ENCODE measurements at places on chromosomes 3 and 15.

GRCh38 chr3:185279587-185280138 is 25.8 kb upstream of the EHHADH start:
- DNase-seq: no peak

GRCh38 chr3:17840126-17840525 is 97.7 kb upstream of the TBC1D5 start:
- DNase-seq: no peak

DNA sequence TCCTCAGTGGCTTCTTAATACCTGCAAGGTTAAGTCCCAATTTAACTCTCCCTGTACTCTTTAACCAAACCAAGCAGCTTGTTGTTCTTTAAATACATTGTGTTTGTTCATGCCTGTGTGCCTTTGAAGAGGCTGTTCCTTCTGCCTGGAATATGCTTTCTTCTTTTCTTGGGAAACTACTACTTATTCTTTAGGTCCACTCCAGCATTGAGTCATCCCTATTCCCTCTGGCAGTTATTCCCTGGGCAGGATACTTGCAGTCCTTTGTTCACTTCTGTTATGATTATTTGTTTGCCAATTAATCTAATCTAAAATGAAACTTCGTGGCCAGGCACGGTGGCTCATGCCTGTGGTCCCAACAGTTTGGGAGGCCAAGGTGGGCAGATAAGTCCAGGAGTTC is 139.3 kb downstream of the ZNF609 start:
- no peak for DNase-seq

DNA sequence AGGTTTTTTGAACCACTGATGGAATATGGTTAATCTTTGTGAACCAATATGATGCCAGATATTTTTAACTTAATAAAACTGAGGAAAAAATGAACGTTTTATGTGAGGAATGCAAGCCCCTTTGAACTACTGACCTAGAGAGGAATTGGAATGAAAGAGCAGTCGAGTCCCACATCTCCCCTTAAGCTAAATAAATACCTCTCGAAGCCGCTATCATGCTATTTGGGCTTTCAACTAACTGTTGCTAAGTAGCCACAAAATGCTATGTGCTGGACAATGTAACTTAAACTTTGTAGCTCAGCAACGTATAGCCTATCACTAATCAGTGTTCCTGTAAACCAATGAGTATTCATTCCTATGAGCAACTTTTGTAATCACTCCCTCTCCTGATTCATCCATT is 1037.2 kb downstream of the SQOR start:
- no peak for DNase-seq

DNA sequence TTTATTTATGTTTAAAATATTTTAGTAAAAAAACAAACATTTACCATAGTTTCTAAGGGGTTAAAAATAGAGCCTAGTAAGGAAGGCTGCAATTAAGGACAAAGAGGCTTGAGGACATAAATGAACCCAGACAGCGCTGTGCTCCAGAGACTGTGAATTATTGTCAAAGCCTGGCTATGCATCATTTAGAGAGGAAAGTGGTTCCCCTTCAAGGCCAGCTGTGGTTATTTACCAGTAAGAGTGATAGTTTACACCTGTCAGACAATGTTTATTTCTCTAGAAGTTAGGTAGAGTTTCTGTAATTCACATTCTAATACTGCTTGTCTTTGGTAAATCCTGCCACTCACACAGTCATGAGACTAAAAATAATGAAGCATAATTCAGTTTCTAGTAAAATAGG is 32.4 kb upstream of the PIK3R4 start:
- no peak for DNase-seq

DNA sequence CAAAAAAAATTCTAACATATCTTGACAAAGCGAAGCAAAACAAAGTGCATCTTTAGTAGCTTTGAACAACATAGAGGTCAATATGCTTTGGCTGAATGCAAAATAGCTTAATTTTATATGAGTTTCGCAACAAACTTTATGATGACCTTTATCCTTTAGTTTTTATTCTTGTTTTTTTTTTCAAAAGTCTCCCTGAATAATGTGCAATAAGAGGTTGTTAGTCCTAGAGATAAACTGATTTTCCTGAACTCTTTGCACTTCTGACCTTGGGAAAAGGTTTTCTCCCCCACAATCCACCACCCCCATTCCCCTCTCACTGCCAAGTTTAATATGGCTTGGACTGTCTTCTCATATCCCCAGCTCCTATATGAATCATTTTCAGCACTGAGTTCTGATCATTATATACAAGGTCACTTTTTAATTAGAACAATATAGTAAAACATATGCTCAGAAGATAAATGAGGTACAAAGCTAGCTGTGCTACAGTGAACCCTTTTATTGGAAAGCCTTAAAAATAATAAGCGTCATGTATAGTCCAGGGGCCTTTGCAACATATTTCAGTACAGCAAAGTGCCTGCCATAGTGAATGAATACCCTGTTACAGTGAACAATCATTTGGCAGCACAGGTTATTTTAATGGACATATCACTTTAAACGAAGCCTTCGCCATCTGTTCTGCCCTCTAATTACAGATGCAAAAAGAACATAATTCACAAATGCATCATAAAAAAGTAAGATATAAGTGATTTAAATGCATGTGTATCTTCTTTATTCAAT is 496.3 kb upstream of the NR2F2 start:
- DNase-seq: no peak

- no peak for DNase-seq
These were observed 165.8 kb downstream of the NUP210 start for GRCh38 chr3:13254028-13254951.

GRCh38 chr15:90840954-90841353 is 27.4 kb upstream of the FURIN start:
- no peak for DNase-seq

DNA sequence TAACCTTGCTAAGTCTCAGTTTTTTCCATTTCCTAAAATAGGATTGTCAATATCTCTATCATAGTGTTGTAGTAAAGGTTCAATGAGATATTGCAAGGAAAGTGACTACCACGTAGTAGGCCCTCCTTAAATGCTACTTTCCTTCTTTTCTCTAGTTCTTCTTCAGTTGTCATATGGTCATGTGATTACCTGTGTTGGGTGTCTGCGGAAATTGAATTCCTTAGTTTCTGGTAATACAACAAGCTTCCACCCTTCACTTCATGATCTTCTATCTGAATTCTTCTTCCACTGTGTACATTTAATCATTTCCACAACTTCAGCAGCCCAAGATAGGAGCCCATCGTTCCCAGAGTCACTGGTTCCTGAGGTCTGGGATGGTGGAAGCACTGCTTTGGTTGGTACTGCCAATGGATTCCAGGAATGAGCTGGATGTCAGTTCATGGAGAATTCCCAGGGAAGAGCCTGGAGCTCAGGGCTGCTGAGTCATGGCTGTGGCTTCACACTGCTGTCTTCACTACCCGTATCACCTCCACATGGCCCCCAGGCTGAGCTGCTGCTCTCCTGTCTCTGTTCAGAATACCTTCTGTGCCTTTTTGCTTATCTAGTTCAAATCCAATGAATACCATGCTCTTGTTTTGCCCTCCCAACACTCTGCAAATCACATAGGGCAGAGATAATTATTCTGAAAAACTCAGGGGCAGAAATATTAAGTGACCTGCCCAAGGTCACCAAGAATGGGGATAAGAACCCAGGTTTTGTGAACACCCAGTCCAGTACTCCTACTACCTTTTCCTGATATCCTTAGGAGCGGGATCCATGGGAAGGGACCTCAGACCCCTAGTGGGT is 98.6 kb downstream of the RPL39L start:
- DNase-seq: no peak

DNA sequence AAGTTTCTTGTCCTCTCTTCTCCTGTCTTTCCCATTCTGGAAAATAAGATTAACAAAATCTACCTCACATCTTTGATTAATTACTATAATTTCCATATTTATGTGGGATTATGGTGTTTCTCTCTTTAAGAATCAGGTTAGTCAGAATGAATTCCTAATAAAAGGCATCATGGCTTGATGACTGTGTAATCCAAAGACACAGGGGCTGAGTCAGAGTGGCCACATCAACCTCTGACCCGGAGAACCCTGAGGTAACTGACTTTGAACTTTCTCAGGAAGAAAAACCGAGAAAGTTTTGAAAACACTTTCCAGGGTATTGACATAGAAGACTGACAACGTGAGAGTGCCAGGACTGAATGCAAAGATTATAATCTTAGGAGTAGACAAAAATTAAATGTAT is 170.3 kb upstream of the MCTP2 start:
- DNase-seq: no peak

DNA sequence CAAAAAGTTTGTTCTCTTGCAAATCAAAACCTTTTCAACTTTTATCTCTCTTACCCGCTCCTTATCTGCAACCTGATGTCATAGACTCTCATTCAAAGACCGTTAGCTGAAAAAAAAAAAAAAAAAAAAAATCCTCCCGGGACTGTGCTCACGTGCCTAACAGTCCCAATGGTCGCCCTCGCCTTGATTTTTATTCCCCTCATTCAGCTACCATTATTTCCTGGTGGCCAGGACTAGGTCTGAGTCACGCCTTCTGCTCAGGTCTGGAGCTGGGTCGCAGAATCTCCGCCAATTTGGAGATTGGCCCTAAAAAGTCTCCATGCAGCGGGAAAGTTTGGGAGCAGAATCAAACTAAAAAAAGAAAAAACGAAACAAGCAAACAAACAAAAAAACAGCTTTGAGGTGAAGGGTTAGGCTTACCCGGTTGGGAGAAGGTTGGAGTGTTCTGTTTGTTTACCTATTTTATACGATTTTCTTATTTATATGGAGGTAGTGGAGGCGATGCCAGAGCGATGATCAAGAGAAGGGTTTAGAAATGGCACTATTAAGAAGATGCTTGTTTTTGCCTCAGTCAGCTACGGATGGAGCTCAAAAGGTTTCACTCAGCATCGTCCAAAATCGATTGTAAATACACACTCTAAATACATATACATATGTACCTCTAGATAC is 51.1 kb downstream of the ZIC4 start:
- DNase-seq: no peak

GRCh38 chr15:94265982-94266381 is 34.6 kb downstream of the MCTP2 start:
- DNase-seq: no peak

DNA sequence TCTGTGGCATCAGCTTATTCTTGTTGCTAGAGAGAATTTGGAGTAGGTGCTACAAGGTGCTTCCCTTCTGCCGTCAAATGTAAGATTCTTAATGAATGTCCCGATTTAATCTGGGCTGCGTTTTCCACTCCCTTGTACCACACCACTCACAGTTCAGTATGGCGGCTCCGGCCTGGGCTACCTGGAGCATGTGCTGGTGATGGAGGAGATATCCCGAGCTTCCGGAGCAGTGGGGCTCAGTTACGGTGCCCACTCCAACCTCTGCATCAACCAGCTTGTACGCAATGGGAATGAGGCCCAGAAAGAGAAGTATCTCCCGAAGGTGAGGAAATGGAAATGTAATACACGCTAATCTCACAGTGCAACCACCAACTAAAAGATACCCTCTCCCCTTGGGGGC is 4.9 kb downstream of the IVD start:
- DNase-seq: no peak
